ENCODE measurements at places on chromosomes 4 and X. TPM values are rescaled to one million over a fixed set of nuclear protein-coding genes. Genes with fewer than 3 reads are reported as not detected.

The PPBP gene
- 10.4 TPM for total RNA-seq

The XAGE2 gene
- total RNA-seq, result 3.1 TPM

The ZDHHC15 gene
- total RNA-seq, result 1.7 TPM

GRCh38 chr4:14575919-14576318 lies 426.4 kb upstream of the CPEB2 start:
- no peaks in the 10 kb centered on the region for H3K4me1 ChIP-seq
- H3K27me3 ChIP-seq, result no peaks in the 10 kb centered on the region
- no peaks in the 10 kb centered on the region for H3K36me3 ChIP-seq
- no peak overlapping the region for H3K4me3 ChIP-seq
- H3K27ac ChIP-seq, result no peak overlapping the region
- no peak for DNase-seq

- H3K36me3 ChIP-seq, result no peaks in the 10 kb centered on the region
- no peaks in the 10 kb centered on the region for H3K27me3 ChIP-seq
- peak; percentile 35 for DNase-seq
- H3K4me3 ChIP-seq, result peak overlapping the region; percentile 96
- H3K4me1 ChIP-seq, result peaks cover 30% of the 10 kb centered on the region
These were observed 670 bp downstream of the PAPSS1 start for GRCh38 chr4:107719207-107719921.

GRCh38 chr4:180571516-180572055 lies 1671.6 kb upstream of the TENM3 start:
- no peak for DNase-seq
- no peak overlapping the region for H3K4me3 ChIP-seq
- H3K4me1 ChIP-seq, result no peaks in the 10 kb centered on the region
- no peaks in the 10 kb centered on the region for H3K36me3 ChIP-seq
- H3K27ac ChIP-seq, result no peak overlapping the region
- H3K27me3 ChIP-seq, result no peaks in the 10 kb centered on the region

- H3K4me3 ChIP-seq, result no peak overlapping the region
- no peaks in the 10 kb centered on the region for H3K36me3 ChIP-seq
- no peak for DNase-seq
- no peaks in the 10 kb centered on the region for H3K4me1 ChIP-seq
These were observed 2.0 kb upstream of the ATP2B3 start for GRCh38 chrX:153515435-153515834.
